Effector memory CD8-positive, alpha-beta T cell (primary cell): ENCODE measurements at places on chromosomes 7 and 10.

DNA sequence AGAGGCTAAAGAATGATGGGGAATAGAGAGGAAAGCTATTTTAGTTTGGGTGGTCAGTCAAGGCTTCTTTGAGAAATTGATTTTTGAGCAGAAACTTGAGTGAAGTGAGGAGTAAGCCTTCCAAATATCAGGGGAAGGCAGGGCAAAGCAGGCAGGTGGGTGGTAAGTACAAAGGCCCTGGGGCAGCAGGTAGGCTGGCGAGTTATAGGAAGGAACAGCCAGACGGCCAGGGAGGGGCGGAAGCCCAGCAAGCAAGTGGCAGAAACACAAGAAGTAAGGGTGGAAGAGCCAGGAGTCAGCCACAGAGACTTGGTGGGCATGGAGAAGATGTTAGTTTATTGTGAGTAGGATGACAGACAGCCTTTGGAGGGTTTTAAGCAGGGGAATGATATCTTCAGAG, 34.9 kb downstream of the VWA2 start:
- DNase-seq, result no peak

GRCh38 chr7:95295397-95295796, 28.9 kb downstream of the PON1 start:
- DNase-seq, result no peak

DNA sequence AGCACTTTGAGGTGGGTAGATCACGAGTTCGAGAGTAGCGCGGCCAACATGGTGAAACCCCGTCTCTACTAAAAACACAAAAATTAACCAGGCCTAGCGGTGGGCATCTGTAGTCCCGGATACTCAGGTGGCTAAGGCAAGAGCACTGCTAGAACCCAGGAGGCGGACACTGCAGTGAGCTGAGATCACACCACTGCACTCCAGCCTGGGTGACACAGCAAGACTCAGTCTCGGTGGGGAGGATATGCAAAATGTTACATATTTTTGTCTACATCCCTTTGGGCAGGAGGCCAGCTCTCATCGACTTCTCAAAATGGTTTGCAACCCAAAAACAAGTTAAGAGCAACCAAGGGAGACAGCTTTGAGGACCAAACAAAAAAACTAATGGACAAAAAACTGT, 8.2 kb downstream of the ATE1 start:
- DNase-seq, result no peak

GRCh38 chr7:54556121-54556520, 13.9 kb downstream of the VSTM2A start:
- DNase-seq, result no peak

- DNase-seq, result no peak
These were observed 58.3 kb downstream of the MALSU1 start for GRCh38 chr7:23357190-23358093.

DNA sequence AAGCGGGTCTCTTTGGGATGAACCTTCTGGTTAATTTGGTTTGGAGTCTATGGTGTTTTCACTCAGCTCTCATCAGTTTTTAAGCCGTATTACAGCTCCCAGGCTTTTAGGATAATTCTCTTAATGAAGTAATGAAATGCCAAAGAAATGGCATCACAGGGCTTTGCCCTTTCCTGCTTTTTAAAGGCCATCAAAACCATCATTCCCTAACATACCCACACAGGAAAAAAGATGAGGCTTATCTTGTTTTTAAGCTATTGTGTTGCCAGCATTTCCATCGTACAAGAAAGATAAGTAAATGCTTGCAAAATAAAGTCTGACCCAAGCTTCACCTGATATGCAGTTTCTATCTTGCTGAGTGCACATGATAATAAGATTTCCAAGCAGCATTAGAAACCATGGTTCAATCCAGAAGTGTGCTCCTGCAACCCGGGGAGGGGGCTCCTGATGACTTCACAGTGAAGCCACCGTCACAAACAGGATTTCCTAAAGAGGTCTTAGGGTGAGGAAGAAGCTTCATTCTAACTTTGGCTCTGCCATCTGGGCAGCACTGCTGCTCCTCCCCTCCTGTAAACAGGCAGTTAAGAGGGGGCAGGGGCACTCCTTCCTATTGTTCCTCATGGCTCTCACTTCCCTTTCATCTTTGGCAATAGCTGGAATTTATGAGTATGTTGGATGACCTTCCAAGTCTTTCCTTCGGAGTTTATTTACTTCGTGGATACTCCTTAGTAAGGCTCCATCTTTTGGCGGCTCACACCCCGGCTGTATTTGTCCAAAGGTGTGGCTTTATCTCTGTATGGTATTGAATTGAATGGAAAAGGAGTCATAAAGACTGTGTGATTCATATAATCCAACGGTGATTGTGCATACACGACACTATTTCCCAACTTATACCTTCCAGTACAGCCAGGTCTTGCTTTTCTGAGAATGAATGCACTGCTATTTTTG, 55.2 kb upstream of the FAM133B start:
- DNase-seq, result no peak

DNA sequence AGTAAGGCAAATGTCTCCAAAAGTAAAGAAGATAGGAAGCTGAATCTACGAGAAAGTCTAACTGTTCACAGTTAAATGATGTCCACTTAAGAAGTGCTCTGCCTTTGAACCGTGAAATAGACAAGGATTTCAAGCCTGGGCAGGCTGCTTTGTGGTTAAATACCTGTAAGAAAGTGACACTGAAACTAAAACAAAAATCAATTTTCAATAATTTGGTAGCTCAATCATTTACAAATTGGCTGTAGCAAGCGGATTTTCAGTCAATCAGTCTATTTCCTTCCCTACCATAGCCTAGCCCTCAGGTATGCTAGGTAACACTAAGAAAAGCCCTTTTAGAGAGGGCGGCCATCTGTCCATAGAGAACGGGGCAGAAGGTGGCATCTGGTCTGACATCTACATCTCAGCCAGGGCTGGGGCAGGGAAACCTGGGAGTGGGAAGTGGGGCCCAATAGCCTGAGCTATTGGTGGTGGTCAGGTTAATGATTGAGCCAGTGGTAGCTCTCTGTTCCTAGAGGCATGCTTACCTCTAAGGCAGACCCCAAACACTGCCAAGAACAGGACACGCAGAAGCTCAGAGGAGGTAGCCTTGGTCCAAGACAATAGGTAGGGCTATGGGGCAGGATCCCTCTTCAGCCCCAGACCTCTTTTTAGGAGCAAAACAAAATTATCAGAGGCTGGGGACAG, 223.2 kb downstream of the CCSER2 start:
- DNase-seq, result no peak

DNA sequence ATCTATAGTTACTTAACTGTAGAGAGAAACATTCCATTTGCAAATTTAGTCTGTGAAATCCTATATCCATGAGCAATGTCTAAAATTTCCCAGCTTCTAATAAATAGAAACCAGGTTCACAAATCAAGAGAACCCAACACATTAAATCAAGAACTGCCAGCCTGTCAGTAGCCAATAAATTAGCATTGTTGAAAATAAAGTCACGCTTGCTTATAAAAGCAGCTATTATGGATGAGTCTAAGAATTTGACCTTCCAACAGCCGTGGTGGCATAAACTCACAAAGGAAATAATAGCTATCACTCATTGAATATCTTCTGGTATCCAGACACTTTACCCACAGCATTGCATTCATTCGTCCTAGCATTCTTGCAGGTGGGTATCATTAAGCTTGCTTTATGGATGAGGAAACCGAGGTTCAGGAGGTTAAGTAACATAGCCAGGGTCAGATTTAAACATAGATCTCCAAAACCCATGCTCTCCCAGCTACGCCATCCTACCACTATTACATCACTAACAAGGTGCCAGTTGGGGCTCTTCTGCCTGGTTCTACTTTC, 260.1 kb upstream of the YAE1 start:
- DNase-seq, result no peak

DNA sequence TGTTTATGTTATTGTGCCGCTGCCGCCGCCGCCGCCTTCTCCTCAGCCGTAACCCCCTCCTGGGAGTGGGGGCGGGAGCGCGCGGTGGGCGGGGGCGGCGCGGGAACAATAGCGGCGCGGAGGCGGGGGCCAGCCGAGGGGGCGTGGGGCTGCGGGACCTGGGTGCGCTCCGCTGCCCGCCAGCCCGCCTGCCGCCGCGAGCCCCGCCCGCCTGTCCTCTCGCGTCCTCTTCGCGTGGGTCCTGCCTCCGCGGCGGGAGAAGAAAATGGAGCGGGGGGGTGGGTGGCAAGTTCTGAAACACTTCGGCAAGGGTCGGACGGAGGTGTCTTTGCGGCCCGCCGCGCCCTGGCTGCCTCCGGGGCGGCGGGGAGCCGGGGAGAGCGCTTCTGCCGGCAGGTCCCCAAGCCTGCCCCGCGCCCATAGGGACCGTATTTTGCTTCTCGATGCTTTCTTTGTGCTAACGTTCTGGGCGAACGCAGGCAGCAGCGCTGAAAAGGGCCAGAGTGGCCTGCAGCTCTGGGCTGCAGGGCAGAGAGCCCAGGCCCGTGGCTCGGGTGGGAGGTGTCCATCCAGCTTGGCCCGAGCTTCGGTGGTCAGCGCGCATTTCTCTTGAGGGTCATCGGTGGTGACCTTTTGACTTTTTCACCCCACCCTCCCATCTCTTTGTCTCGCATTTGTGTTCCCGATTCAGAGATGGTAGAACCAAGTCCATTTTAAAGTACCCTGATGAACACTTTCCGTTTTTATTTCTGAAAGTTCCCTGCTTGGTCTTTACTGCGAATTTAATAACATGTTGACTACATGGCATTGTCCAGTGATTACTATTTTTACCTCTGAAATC, 613 bp downstream of the MAPK8 start:
- peak; percentile 67 for DNase-seq
